ENCODE measurements at places on chromosomes 2 and 18.

DNA sequence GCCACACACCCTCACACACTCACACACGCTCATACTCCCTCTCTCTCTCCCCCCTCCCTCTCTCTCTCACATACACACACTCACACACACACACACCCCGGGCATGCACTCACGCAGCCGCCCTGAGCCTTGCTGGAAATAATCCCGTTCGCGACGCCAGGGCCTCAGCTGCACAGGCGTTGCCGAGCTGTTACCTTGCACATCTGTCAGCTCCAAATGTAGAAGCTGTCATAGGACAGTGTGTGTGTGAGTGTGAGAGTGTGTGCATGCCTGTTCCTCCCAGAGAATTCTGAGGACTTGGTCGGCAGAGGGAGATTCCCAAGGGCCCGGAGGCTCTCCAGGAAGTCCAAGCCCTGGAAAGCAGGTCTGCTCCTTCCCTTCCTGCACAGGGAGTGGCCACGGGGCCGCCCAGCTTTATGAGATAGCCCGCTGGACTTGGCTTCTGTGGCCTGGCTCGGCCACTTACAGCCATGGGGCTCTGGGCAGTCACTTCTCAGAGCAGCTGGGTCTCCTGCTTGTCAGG lies 8.6 kb downstream of the SPR start:
- no peak for DNase-seq

- DNase-seq, result no peak
Measured at GRCh38 chr2:191699341-191699945, 21.5 kb downstream of the NABP1 start.

- no peak for DNase-seq
Measured at GRCh38 chr2:218017211-218018053, 14.6 kb upstream of the TNS1 start.

- no peak for DNase-seq
Measured at GRCh38 chr18:2963048-2963447, 49.9 kb downstream of the LPIN2 start.

- DNase-seq, result no peak
Measured at GRCh38 chr2:8238521-8239230, 443.2 kb upstream of the ID2 start.
